Cerebellar nuclear complex (tissue), 1 donor: ENCODE measurements at places on chromosomes 5 and 9.

DNA sequence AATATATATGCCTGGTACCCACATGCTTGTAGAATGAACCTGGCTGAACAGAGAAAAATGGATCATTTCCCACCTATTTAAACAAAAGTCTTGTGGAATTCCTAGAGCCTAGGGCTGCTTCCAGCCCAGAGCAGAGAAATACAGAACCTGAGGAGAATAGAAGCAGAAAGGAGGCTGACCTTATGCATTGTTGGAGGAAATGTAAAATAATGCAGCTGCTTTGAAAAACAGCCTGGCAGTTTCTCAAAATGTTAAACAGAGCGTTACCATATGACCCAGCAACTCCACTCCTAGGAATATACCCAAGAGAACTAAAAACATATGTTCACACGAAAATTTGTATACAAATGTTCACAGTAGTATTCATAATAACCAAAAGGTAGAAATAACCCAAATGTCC is 15.1 kb downstream of the MAPKAP1 start:
- no peak for DNase-seq

- DNase-seq, result no peak
Measured at GRCh38 chr9:3403315-3403714, 122.5 kb downstream of the RFX3 start.

DNA sequence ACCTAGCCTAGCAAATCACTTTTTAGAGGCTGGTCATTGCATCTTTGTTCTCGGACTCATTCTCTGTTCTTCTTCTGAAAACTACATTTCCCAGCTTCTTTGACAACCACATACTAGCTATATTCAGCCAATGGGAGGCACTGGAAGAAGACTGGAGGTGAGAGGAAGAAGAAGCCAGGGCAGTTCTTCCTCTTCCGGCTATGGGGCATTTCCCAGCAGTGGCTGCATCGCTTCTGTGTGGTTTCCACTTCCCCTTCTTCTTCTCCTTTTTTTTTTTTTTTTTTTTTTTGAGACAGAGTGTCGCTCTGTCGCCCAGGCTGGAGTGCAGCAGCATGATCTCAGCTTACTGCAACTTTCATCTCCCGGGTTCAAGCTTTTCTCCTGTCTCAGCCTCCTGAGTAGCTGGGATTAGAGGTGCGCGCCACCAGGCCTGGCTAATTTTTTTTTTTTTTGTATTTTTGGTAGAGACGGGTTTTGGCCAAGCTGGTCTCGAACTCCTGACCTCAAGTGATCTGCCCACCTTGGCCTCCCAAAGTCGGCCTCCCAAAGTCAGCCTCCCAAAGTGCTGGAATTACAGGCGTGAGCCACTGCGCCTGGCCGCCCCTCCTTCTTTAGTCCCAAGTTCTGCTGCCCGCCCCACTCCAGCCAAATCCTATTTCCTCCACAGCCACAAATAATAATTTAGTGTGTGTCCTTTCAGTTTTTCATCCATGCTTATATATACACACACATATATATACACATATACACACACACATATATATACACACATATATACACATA is 6.9 kb upstream of the UBAP1 start:
- DNase-seq, result no peak

DNA sequence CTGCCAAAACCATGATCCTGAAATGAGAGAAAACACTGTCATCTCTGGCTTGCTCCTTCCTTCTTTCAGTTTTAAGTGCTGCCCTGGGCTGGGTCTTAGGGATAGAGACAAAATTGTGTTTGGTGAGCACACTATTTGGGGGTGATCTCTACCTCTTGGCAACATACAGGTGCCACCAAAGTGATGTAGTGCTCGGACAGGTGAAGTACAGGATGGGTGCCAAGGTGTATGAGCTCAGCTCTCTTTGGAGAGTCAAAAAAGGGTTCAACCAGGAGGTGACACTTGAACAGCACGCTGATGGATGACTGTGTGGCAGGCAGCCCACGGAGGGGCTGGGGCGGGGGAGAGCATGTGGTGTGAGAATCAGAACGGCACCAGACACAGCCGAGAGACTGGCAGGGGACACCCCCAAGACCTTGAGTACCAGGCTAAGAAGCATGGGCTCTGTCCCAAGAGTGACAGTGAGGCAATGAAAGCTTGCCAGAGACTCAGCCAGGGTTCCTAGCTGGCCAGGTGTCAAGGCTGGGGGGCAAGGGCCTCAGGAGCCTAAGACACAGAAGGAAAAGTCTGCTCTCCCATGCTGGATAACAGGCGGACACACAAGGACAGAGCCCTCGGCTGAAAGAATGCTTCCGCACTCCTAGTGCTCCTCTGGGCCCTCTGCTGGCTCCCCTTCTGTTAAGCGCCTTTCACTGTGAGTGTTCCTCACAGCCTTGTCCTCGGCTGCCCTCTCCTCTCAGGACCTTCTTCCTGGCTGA is 2.5 kb downstream of the NHP2 start:
- DNase-seq, result no peak
